Lung (tissue), 17 donors: ENCODE measurements at places on chromosomes 11 and 22. TPM values are rescaled to one million over a fixed set of nuclear protein-coding genes. Genes with fewer than 3 reads are reported as not detected.

Gene RELT
- 25.4 TPM for total RNA-seq

Gene ASRGL1
- total RNA-seq = 36.1 TPM

- H3K27ac ChIP-seq = no peak overlapping the region
- DNase-seq = no peak
- no peaks in the 10 kb centered on the region for H3K27me3 ChIP-seq
- H3K4me1 ChIP-seq = peaks cover 5% of the 10 kb centered on the region
- H3K4me3 ChIP-seq = no peak overlapping the region
These were observed 20.6 kb downstream of the OSBPL5 start for GRCh38 chr11:3144296-3145205.

DNA sequence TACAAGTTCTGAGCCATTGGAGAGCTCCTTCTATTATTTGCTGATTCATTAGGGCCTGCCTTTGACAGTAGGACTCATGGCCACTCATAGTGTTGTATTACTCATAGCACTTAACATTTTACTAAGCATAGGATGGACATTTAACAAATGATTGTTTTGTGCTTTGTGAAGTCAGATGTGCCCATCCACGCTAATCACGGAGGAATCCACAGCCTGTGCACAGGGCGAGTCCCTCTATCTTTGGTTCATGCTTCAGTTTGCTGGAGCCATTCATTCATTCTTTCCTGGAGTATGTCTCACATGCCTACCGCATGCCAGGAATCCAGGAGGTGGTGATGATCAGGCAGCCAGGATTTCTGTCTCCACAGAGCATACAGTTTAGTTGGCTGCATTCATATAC lies 254.1 kb downstream of the NTM start:
- H3K27ac ChIP-seq = no peak overlapping the region
- H3K4me1 ChIP-seq = no peaks in the 10 kb centered on the region
- no peaks in the 10 kb centered on the region for H3K27me3 ChIP-seq
- no peak overlapping the region for H3K4me3 ChIP-seq

DNA sequence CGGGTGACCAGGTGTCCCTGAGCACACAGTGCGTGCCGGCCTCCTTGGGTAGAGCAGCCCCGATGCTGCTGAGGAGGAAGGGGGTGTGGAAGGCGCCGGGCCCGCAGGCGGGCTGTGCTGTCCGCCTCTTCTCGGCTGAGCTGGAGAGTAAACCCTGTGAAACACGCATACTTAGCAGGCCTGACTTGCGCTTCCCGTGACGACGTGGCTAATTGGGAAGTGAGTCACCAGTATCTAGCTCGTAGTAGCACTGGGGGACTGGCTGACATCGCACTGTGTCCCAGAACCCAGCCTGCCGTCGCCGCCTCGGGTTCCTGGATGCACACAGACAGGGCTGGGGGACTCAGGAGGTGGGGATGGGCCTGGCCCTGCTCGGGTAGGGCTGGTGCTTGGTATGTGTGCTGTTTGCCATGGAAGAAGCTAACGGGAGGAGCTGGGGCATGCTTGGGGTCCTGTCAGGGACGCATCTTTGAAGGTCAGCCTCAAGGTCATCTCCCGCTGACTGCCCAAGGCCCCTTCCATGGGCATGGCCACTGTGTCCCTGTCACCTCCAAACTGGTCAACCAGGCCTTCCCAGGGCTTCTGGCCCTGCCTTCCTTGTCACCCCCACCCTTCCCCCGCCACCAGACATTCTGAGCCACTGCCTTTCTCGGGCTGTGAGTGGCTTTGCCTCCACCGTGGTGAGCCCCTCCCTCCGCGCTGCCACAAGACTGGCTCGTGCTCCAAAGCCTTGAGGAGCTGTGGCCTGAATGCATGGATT lies 1327.0 kb downstream of the BRD1 start:
- no peak for DNase-seq
- no peaks in the 10 kb centered on the region for H3K4me1 ChIP-seq
- H3K27me3 ChIP-seq = no peaks in the 10 kb centered on the region
- H3K36me3 ChIP-seq = no peaks in the 10 kb centered on the region
- no peak overlapping the region for H3K27ac ChIP-seq

DNA sequence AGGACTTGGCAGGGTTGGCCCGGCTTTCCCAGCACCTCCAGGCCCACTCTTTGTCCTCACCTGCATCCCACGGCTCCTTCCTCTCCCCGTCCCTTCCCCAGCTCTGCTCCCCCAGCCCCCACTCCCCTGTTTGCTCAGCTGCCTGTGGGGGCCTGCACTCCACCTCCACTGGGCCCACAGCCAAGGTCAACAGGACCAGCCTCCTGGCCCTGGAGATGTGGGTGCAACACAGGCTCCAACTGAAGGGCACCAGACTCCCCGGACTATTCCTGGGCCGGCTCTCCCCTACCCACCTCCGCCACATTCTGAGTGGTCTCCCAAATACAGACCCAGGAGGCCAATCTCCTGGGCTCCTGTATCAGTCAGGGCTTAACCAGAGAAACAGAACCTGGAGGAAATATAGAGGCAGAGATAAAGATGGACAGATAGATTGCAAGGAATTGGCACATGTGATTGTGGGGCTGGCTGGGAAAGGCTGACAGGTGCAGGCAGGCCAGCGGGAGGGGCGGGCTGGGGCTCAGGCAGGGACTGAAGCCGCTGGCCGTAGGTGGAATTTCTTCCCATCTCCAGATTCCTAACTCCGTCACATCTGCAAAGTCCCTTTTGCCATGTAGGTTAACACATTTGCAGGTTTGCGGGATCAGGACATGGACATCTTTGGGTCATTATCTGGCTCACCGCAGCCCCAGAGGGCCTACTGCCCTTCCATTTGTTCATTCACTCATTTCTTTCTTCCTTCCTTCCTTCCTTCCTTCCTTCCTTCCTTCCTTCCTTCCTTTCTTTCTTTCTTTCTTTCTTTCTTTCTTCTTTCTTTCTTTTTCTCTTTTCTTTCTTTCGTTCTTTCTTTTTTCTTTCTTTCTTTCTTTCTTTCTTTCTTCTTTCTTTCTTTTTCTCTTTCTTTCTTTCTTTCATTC lies 45.8 kb upstream of the MYH9 start:
- H3K27ac ChIP-seq = no peak overlapping the region
- H3K4me3 ChIP-seq = no peak overlapping the region
- DNase-seq = peak; percentile 82
- no peaks in the 10 kb centered on the region for H3K36me3 ChIP-seq

DNA sequence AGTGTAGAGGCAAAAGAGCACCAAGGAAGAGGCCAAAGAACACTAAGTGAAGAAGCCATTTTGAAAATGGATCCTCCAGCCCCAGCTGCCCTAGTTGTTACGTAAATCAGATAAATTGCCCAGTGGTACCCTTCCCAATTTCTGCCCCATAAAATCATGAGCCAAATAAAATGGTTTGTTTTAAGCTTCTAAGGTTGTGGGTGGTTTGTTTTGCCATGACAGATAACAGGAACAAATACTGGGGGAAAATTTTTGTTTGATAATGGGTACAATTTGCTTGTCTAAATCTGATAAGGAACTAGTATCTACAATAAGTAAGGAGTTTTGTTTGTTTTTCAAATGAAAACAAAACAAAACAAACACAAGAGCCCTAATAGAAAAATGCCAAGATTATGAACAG lies 30.6 kb upstream of the HSD17B12 start:
- H3K4me3 ChIP-seq = no peak overlapping the region
- H3K27me3 ChIP-seq = no peaks in the 10 kb centered on the region
- peaks cover 3% of the 10 kb centered on the region for H3K36me3 ChIP-seq
- no peak overlapping the region for H3K27ac ChIP-seq
- H3K4me1 ChIP-seq = peaks cover 4% of the 10 kb centered on the region

DNA sequence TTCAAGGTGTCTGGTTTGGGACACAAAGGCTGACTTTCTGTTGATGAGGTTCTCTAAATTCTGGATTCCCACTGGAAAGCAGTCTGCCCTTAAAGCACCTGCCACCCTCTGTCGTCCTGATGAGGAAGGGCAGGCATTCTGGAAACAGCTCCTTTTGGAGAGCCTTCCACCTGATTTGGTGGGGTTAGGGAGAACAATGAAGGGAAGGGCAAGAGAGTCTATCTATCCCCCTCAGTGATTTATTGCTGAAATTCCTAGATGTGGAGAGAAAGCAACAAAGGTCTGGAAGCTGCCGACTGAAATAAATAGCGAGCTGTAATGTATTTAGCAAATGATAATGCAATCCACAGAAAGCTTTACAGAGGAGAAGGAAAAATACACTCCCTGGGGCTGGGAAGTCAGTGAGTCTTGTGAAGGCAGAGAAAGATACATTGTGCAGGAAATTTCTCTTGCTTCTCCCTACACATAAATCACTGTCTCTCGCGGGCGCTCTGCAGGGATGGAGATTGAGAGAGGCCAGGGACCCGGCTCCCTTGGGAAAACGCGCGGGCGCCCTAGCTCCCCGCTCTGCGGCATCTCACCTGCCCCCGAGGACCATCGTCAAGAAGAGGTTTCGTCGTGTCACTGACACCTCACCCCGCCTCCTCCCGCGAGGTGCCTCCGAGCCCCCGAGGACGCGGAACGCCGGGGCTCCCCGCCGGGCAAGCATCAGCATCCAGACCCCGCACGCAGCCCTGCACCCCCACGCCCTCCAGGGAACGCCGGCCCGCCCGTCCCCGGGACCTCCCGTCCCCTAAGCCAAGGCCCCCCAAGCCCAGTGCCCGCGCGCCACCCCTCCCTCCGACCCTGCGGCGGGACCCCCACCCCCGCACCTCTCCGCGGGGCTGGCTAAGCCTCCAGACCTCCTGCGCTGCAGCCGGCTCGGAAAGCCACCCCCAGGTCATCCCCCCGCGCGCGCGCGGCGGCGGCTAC lies 673 bp downstream of the CDON start:
- peak; percentile 38 for DNase-seq
- no peaks in the 10 kb centered on the region for H3K4me1 ChIP-seq
- H3K27ac ChIP-seq = peak overlapping the region; percentile 31
- H3K4me3 ChIP-seq = peak overlapping the region; percentile 33
